Smooth muscle cell of trachea (primary cell): ENCODE measurements at places on chromosomes 1 and 21. TPM values are rescaled to one million over a fixed set of nuclear protein-coding genes. Genes with fewer than 3 reads are reported as not detected.

Gene HES5
- not detected in 2 replicates for total RNA-seq

Gene LCE3E
- not detected in 2 replicates for total RNA-seq

Gene KIF2C
- total RNA-seq = 2.2 and 52.5 TPM in 2 replicates

Gene NPHS2
- total RNA-seq = not detected in 2 replicates

Gene GPR52
- total RNA-seq = 0.50 and 1.5 TPM in 2 replicates

Gene ACOT11
- total RNA-seq = 2.9 and 7.6 TPM in 2 replicates

Gene C1orf35
- 10.3 and 11.7 TPM in 2 replicates for total RNA-seq

Gene KLF17
- under 0.01 and 0.17 TPM in 2 replicates for total RNA-seq

Gene SV2A
- 19.4 and 38.0 TPM in 2 replicates for total RNA-seq

Gene NBPF10
- total RNA-seq = 2.0 and 4.4 TPM in 2 replicates

Gene SCP2
- 209 and 322 TPM in 2 replicates for total RNA-seq

Gene PODN
- 34.8 and 87.5 TPM in 2 replicates for total RNA-seq

Gene KLHDC9
- total RNA-seq = 1.9 and 4.5 TPM in 2 replicates

Gene ELOA
- 22.7 and 28.0 TPM in 2 replicates for total RNA-seq

Gene KCNJ15
- 0.58 and 1.7 TPM in 2 replicates for total RNA-seq

Gene LGR6
- total RNA-seq = not detected in 2 replicates

Gene PPIAL4G
- not detected in 2 replicates for total RNA-seq
